ENCODE measurements at places on chromosomes 5 and 9.

DNA sequence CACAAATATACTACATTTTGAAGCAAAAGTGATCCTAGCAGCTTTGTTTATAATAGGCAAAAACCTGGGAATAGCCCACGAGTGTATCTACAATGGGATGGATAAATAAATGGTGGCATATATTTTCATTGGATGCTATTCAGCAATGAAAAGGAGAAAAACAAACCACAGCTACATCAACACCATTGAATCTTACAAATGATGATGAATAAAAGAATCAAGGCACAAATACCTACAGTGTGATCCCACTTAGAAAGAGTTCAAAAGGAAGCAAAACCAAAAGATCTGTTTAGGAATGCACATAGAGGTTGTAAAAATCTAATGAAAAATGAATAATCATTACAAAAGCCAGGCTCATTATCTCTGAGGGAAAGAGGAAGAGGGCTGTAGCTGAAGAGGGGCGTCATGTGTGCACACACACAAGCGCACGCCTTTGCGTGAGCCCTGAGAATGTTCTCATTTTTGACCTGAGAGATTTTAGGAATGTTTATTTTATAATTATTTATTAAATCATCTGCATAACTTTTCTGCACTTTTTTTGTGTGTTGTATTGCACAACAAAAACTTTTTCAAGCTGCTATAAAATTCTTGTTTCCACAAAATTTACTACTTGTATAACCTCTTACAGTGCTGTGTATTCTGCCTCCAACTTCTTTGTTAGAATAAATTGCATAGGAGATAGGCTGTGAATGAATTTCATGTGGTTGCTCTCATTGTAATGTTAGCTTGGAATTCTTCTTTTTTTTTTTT lies 5.9 kb upstream of the RHOBTB3 start:
- DNase-seq: no peak

DNA sequence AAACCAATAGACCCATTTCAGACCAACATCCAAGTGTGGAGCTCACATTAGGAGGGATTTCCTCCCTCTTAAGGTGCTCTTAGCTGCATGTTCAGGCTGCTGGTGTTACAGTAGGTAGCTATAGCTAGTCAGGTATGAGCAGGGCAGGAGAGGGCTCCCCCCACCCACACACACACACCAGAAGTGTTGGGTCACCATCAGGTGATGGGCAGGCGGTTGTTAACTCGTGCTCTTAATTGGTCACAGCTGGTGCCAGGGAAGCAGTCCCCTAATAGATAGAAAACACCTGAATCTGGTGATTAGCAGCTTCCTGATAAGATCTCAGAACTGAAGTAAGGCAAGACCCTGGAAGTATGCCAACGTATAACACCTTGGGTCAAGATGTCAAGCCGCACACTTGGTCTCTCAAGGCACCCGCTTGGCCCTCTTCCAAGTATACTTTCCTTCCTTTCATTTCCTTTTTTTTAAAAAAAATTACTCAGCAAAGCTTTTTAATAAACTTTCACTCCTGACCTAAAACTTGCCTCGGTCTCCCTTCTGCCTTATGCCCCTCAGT lies 532.4 kb downstream of the DNAH5 start:
- no peak for DNase-seq

DNA sequence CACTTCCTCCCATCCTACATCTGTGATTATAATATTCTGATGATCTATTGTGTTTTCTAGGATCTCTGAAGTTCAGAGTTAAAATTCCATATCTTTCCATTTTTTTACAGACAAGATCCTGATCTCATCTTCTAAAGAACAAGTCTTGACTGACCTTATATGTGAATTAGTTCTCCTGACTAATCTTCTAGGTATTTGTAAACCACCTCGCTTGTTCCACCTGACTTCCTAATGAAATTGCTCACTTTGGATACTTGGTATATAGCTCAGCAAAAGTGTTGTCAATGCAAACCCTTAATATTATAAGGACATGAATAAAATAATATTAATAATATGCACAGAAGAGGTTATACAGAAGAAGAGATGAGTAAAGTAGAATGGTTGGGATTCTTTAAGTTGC lies 68.2 kb upstream of the NR4A3 start:
- DNase-seq: no peak

GRCh38 chr5:36414869-36415282 lies 113.2 kb upstream of the RANBP3L start:
- peak; percentile 58 for DNase-seq

- DNase-seq: no peak
Observed at GRCh38 chr5:178429156-178429468, 161.1 kb downstream of the COL23A1 start.

GRCh38 chr9:109013679-109014607 lies 644 bp upstream of the CTNNAL1 start:
- no peak for DNase-seq

DNA sequence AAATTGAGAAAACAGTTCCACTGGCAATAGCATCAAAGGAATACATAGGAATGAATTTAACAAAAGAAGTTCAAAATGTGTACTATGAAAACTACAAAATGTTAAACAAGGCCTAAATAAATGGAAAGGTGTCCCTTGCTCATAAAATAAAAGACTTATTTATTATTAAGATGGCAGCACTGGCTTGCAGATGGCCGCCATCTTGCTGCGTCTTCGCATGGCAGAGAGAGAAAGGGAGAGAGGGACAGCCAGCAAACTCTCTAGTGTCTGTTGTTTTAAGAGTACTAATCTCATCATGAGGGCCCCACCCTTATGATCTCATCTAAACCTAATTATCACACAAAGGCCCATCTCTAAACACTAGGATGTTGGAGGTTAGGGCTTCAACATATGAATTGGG lies 47.1 kb downstream of the ABLIM3 start:
- no peak for DNase-seq

- no peak for DNase-seq
Observed at GRCh38 chr5:6478793-6479192, 30.1 kb downstream of the UBE2QL1 start.

DNA sequence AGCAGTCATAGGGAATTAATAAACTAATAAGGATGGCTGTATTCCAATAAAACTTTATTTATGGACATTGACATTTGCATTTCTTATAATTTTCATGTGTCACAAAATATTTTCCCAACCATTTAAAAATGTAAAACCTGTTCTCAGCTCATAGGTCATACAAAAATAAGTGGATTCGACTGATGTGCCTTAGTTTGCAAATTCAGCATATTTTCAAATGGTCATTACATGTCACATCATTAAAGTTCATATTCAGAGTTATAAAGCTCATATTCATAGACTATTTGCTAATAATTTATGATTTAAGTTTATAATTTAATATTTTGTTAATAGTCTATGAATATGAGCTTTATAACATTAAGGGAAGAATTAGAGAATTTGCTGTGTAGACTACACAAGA lies 166.5 kb downstream of the LPAR1 start:
- no peak for DNase-seq

DNA sequence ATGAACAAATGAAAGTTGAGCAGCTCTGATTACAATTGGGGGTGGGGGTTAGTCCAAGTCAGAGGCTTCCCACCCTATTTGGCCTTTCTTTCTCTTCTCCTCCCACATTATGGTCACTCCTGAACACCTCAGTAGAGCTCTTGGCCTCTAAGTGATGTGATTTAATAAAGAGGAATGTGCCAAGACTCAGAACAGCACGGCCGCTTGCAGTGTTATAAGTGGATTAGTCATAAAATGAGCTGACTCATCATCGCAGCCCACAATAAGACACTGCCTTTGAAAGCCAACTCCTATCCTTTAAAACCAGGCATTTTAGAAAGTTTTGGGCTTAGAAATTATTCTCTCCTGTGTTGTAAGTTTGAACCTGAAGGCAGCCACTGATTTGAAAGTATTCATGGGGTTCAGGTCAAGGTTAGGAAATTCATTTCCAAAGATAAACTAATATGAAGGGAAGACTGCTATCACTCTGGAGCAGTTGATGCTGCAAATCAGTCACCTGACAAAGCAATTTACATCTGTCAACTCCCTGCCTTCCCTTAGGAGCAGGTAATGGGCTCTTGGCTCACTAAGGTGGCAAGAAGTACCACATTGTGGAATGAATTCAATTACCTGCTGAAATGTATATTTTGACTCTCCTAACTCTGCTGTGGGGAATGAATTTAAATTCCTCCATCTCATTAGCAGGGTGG lies 283.6 kb upstream of the NMUR2 start:
- no peak for DNase-seq

- no peak for DNase-seq
Observed at GRCh38 chr9:68979538-68980314, 34.2 kb downstream of the PRKACG start.

DNA sequence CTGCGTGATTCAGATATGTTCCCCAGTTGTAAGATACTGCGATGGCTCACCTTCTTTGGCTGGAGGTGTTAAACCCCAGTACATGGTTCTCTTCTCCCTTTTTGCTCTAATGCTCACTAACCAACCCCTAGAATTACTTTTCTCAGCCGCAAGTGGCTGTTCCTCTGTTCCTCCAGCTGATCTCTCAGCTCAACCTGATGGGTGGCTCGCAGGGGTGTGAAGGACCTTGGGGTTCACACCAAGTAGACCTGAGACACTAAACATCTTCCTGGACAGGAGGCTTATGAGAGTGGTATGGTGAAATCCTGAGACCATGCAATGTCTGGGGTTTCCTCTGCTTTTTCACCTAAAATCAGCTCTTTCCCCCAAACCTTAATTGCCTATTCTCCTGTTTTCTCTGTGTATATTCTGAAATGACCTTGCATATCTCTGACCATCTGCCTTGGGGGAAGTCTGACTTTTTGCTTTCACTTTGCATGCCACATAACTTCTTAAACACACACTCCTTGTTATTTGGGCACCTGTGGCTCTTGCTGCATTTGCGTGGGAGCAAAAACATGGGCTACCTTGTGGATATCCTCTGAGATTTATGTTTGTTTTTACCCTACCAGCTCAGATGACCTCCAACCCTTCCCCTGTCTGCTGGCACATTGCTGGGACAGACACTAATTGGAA lies 15.9 kb upstream of the IFNA14 start:
- DNase-seq: no peak

DNA sequence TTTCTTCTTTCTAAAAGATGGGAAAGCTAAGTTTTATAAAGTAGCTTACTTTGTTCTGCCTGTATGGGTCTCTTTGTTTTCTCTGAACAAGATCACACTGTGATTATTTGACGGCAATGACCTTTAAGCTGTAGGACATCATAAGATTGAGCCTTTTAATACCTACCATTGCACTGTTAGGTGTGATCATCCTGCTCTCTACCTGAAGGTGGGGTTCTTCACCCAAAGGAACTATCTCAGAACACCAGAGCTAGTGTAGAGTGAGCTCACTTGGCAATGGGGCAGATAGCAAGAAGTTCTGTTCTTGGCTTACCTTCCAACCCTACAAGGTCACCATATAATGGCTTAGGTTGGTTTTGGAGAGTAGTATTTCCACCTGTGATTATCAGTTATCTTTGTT lies 200.2 kb downstream of the SPATA31D1 start:
- DNase-seq: no peak

- no peak for DNase-seq
Observed at GRCh38 chr5:131482617-131483016, 152.4 kb downstream of the RAPGEF6 start.

DNA sequence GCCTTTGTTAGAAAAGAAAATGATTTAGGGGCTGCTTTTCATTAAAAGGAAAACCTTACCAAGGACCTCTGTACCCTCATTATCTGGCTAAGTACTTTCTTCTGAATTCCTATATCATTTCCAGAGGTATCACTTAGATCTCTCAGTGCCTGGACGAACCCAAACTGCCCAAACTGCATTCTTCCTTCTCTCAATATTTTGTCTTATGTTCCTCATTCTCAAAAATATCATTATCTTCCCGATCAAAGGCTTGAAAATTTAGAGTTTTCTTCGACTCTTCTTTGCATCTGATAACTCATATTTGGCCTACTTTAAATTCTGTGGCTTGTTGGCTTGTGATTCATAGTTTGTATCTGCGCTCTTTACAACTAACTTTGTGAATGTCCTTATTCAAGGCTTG lies 136.7 kb upstream of the TAF11L2 start:
- DNase-seq: no peak

DNA sequence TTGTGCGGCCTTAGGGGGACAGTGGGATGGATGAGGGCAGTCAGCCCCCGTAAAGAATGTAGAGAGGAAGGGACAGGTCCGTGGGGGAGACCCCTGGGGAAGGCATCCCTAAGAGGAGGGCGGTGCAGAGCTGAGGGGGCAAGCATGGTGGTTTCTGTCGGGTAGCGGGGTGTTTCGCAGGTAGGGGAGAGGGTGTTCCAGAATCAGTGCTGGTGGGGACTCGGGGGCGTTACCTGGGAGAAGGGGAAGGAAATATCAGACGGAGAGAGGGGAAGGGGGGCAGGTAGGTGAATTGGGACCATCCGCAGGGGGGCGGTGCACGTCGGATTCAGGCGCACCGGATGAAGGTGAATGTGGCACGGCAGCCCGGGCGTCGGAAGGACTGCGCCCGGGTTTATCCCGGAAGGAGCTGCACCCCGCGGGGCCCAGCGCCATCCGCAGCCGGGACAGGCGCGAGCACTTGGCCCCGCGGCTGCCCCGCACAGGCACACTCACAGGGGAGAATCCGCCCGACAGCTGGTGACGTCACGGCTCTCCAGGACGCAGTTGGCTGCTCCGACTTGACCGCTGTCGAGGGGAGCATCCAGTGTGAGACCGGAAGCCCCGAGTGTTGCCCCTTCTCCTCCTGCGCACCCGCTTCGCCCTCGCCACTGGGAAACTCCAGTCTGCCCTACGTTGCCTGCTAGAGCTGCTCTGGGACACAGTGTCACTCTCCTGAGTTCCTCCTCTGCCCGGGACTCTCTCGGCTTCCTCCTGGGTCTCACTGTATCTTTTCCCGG lies 1.3 kb downstream of the CD72 start:
- DNase-seq: peak; percentile 10

- DNase-seq: no peak
Observed at GRCh38 chr9:89744255-89744648, 139.4 kb downstream of the GADD45G start.

DNA sequence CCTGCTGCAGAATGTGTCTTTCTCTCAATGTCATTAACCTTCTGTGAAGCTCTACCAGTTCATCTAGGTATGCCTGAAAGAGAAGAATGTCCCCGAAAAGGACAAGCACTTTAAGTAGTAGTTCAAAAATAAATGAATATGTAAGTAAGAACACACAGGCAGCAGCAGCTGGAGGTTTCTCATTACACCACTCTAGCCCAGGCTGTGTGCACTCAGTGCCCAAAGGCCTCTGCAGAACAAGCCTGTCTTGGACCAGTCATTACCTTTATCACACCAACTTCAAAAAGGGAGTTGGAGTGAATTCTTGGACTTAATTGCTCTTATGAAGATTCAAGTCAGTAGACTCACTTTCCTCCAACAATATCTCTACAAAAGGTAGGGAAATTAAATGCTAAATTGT lies 268.8 kb downstream of the MLLT3 start:
- no peak for DNase-seq

GRCh38 chr9:100277166-100277979 lies 75.4 kb downstream of the TEX10 start:
- no peak for DNase-seq
